ENCODE measurements at places on chromosomes 3 and 15.

DNA sequence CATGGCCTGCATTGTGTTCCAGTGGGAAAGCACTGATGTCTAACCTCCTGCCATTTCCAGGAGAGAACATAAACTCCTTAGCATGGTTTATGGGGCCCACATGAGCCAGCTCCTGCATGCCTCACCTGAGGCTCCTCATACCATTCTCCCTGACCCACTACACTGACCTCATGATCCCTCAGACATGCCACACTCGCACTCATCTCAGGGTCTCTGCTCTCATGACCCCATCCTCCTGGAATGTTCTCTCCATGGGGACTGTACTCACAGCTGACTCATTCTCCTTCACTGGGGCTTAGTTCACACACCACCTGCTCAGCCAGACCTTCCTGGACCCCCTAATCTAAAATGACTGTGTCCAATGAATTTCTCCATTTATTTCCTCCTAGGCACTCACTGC, 4.0 kb upstream of the LMCD1 start:
- DNase-seq: no peak

DNA sequence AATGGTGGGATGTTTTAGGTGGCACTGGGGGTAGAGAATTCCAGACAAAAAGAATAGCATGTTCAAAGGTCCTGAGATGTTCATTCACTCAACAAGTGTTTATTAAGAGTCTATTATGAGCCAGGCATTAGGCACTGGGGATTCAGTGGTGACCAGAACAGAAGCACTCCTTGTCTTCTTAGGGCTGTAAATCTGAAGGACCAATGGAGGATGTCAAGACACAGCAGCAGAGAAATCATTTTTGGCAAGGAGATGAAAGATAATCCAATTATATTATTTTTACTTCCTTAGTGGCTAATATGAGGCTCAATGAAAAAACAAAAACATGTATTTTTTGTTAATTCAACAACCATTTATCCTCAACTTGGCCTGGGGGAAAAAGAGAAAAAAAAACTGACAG, 218.5 kb downstream of the SLC9A9 start:
- no peak for DNase-seq

- DNase-seq: peak; percentile 60
Measured at GRCh38 chr3:115325539-115325938, 178.5 kb upstream of the ZBTB20 start.

GRCh38 chr3:53996141-53996874, 104.6 kb upstream of the SELENOK start:
- no peak for DNase-seq

DNA sequence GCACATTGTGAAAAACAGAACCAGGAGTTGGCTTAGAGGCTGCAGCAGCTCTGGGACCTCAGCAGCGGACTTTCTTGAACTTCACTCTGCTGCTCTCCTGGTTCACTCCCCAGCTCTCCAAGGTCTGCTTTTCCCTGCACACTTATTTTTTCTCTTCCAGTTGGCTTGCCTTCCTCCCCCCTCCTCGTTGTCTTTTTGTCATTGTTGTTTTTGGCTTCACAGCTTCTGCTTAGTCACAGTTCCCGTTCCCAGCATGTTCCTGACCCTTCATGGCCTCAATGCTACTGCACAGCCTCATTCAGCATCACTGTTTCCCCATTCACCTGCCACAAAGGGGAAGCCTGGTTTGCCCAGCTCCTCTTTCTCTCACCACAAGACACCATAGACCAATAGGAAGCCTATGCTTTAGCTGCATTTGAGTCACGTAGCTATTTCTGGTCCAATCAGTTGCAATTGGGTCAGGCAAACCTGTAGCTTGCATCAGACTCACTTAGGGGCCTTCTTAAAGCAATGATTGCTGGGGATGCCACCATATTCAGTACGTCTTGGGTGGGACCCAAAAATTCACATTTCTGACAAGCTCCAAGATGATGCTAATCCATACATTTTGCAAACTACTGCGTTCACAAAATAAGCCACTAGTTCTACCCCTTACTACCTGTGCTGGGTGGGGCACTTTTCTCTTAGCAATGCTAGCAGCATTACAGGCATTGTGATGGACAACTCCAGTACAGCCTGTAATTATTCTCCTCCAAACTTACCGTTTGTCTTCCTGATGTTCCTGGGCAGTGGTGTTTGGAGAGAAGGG, 7.8 kb upstream of the SUMF1 start:
- peak; percentile 39 for DNase-seq

DNA sequence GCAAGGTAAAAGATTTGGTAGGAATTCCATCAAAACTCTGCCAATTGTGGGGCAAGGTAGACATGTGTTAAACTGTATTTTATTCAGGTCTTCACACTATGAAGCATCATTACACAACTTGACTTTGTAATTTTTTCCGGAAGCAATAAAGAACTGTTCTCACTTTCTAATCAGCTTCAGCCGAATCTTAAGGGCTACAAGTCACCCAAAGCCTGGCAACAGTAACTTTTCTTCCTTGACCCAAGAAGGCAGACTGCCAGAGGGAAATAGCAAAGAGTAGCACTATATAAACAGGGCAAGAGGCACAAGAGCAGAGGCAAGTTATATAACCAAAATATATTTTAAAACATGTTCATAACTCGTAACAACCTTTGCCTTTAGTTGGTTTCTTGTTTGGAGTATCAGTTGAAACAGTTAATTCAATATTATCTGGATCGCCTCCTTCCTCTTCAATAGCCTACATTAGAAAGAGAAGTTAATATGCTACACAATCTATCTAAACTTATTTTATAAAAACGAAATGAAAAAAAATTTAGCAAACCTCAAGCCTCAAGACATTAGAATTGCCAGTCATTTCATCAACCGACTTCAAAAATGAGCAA, 1.4 kb downstream of the SLTM start:
- peak; percentile 74 for DNase-seq

DNA sequence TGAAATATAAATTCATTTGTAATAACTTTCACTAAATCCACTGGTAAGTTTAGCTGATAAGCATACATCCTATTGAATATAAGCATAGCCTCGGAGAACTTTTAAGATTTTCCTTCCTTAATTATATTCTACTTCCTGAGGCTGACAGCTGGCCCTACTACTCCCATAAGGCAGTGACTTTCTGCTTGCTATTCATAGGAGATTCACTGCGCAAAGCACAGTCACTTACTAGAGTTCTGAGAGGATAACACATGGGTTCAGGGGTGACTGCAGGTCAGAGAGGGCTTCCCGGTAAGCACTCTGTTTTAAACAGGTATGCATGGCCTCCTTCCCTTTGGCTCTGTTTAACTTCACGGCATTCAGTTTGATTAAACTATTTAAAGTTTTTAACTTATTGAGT, 75.8 kb downstream of the FAIM start:
- no peak for DNase-seq

DNA sequence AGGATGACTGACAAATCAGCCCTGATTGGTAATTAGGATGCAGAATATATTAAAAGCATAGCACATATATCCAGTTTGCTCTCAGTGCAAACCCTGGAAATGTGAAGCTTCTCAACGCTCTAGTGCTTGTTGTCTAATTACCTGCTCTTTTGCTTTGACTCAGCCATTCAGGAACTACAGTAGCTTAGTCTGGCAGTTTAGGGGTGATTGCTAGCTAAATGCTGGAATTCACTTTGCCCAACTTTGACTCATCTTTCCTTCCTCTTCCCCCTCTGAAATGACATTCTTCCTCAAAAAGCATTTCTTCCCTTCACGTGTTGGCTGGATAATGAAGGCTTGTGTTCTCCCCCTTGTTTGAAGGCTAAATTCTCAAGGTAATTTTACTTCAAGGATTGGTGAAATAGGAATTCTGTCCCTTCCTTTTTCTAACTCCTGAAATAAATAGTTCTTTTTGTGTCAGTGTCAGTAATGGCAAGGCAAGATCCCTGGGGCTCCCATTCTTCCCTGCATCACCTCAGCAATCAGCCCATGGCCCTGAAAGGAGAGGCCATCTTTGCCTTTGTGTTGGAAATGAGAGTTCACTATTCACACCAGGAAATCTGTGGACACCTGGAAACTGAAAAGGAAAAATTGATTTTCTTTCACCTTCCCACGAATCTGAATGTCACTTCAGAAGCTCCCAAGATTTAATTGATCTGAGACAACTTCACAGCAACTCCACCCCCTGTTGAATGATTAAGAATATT, 103.6 kb downstream of the ECT2 start:
- no peak for DNase-seq

DNA sequence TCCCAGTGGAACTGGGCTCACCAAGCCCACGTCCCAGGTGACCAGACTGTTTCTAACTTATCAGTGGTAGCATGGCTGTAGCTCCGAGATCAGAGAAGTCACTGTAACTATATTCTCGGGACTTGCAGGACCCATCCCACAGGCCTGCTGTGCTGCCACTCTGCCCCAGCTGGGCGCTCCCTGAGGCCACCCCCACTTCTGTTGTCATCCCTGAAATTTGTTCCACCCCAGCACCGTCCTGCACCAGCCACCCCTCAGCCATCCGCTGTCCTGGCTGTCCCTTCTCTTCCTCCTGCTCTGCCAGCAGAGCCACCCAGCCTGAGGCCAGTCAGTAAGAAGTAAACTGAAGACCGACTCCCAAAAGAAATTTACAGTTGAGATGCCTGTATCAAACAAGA, 33.0 kb upstream of the VILL start:
- no peak for DNase-seq

Measured in adipocyte (in vitro differentiated cells).